ENCODE measurements at places on chromosomes 11 and 22. TPM values are rescaled to one million over a fixed set of nuclear protein-coding genes. Genes with fewer than 3 reads are reported as not detected.

The PHF21A gene
- 53.0 TPM for total RNA-seq

The ACTN3 gene
- total RNA-seq: 0.57 TPM

The EPS8L2 gene
- 34.1 TPM for total RNA-seq

The PRODH gene
- total RNA-seq: 0.45 TPM

The USH1C gene
- not detected for total RNA-seq

The NF2 gene
- total RNA-seq: 45.0 TPM

DNA sequence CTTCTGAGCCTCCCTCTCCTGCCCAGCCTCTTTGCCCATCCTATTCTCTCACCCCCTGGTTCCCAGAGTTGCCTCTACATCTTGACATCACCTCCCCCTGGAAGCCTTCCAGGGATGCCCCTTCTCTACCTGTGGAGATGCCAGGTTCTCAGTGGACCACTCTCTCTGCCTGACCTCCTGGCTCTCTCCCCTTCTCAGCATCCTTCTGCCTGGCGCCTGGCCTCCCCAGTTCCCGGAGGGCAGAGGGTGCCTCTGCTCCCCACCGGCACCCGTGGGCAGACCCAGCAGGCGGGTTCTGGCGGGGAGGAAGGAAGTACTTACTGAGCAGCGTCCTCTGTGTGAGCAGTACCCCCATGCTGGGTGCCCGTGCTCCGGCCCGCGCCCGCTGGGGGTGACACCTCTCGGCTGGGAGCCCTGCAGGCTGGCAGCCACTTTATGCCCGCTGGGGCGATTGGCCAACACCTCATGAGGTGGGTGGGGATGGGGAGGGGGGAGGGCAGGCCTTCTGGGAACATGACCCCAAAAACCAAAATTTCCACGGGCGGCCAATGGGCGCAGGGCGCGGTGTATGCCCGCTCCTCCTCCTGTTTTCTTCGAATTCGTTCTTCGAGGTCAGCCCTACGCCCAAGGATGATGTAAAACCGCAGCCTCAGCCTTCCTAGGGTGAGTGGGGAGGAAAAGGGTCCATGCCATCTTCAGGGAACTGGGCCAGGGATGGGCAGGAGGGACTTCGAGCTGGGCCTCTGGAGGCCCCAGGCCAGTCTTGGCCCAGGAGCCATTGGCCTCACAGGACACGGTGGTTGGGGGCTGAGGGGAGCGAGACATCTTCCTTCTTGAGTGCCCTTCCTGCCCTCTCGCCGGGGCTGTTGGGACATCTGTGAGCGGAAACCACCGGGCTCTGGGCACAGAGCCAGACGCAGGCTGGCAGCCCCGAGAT lies at the start of gene OSM:
TSS of gene OSM (minus strand) at position 407 of the 937 bp plus-strand sequence. CDS start at position 355, 52 bp downstream.
- peak; percentile 88 for DNase-seq

DNA sequence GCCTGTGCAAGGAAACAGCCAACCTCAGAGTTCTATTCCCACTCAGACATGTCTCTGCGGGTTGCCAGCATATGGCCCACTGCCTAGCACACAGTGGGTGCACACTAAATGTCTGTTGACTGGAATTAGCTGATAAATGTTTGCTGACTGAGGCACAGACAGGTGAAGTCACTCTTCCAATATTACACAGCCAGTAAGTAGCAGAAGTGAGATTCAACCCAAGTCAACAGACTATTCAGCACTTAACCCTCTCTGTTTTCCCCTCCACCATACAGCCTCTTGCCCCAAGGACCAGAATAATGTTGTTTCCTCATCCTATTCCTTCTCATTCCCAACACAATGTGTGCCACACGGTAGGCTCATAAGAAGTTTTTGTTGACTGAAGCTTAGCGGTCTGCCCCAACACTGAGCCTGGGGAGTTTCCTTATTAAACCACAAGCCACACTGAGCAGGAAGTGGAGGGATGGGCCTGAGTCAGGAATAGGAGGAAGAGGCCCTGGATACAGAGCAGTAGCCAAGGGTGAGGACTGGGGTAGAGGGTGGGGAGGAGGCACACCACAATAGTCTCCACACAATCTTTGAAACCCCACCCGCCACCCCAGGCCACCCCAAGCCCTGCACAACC lies 15.7 kb upstream of the IL10RA start:
- peak; percentile 57 for DNase-seq

DNA sequence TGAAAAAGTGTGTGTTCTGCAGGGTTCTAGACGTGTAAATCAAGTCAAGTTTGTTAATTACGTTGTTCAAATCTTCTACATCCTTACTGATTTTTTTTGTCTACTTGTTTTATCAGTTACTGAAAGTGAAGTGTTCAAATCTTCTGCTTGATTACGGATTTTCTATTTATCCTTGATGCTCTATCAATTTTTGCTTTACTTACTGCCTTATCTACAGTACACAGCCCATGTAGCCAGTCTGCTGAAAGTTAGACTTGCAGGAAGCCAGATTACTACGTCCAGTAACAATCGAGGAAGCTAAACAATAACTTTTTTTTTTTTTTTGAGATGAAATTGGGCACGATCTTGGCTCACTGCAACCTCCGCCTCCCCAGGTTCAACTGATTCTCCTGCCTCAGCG lies 15.6 kb upstream of the C11orf24 start:
- DNase-seq: no peak

DNA sequence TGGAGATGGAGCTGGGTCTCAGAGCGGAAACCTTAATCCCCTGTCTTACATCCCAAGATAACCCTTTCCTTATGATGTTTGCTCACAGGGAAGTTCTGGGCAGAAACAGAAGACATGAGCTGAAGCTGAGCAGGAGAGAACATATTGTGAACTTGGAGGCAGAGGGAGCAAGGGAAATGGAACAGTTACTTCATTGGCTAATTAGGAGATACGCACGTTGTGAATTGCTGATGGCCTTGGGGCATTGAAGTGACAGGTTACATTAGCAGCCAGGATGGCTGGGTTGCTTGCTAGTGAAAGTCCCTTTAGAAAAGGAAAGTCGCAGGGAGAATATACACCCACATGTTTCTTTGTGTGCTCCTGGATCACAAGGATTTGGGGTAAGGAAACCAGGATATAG lies 48.7 kb downstream of the TENM4 start:
- no peak for DNase-seq

GRCh38 chr11:111395081-111395480 lies 16.0 kb upstream of the POU2AF1 start:
- no peak for DNase-seq

GRCh38 chr22:47369020-47369419 lies 606.6 kb downstream of the TBC1D22A start:
- DNase-seq: no peak

GRCh38 chr11:76207642-76208401 lies 1.5 kb upstream of the WNT11 start:
- peak; percentile 69 for DNase-seq

GRCh38 chr11:83259559-83259958 lies 26.6 kb downstream of the CCDC90B start:
- no peak for DNase-seq

GRCh38 chr22:43303166-43303565 lies 40.0 kb downstream of the SCUBE1 start:
- no peak for DNase-seq

DNA sequence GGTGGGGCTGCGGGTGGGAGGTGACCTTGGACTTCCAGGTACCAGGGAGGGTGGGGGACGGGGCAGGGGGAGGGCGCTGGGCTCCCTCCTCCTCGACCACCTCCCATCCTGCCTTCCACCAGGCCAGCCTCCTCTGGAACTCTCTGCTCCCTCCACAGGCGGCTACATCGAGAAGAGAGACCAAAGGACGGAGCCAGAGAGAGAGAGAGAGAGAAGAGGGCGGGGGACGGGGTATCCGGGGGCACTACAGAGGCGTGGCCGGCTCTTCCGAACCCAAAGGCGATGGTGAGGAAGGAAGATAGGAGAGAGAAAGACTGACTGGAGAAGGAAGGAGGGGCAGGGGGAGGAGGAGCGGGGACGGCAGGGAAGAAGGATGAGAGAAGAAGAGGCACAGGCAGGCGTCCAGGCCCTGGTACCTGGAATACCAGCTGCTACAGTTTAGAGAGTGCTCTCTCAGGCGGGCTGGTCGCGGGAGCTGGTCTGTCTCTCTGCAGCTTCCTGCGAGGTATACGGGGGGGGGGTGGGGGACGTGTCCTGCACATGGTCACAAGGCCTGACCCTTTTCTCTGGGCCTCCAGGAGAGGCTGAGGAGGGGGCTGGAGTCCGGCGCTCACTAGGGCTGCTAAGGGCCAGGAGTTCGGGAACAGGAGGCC lies 38.0 kb downstream of the IGSF9B start:
- DNase-seq: no peak

Data from activated naive CD4-positive, alpha-beta T cell treated with anti-CD3 and anti-CD28 coated beads, Interleukin-2, amount 50 U/mL, for 72 hours (primary cell).